ENCODE measurements at places on chromosomes 3 and 15. TPM values are rescaled to one million over a fixed set of nuclear protein-coding genes. Genes with fewer than 3 reads are reported as not detected.

The RLBP1 gene
- 1.8 TPM for total RNA-seq

DNA sequence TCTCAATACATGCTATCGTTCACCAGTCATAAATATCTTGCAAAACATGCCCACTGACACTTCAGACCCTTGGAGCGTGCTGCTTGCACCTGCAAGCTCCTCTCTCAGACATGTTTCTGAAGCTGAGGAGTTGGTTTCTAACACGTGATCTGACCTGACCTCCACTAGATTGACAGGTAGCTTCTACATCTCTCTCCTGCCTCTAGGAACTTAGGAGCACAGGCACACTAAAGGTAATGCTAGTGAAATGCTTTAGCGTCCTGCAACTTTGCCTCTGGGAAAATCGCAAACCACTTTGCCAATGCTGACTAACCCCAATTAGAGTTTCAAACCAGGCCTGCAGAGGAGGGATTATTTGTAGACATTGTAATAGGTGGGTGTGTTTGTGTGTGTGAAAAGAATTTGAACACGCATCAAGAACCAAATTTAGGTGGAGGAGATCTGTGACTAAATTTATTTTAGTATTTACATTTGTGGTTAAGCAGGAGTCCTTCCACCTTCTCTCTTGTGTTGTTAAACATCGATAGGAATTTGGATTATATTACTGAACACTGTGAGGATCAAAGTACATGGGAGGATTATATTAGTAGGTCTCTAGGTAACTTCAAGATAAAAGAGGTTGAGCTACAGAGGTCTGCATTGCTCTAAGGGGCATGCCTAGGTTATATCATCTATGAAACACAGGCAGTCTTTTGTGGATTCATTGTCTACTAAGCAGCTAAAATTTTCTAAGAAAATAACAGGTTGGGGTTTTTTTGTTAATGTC lies 86.7 kb upstream of the ZBED2 start:
- no peak for DNase-seq

The XXYLT1 gene
- 13.8 TPM for total RNA-seq

- no peak for DNase-seq
These were observed 27.6 kb downstream of the XYLB start for GRCh38 chr3:38374221-38374620.

DNA sequence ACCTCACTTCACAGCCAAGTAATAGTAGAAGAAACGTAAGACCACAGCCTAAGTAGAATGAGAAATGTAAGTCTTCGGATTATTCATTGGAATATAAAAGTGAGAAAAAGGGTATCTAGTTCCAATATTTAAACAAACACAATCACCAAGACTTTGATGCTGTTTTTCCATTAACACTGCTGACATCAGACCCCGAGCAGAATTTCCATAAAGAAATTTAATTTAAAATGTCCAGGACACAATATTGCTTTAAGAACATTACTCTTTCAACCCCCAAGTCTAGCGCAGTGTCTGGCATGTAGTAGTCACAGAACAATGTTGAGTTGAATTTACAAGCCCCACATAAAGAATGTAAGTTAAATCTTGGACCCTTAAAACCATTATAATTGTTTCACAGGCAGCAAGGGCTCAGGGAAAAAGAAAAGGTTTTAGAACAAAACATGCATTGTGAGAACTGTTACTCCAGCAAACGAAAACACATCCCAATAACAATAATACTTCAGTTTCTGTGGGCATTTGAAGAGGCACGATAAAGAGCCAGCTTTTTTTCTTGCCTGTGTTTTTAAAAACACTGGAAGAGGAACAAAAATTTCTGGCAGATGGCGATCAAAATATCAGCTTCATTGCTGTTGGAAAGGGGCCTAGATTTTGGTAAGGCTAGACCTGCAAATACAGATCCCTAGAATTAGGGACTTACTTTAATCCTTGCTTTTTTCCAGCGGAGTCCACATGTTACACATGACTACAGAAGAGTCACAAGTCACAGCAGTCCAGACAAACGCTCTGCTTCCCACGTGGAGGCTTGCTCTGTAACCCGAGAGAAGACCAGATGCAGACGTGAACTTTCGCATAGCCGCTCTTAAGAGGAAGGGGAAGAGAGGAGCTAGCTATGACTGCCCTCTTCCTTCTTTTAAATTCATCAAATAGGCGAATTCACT lies 77.9 kb upstream of the IGSF10 start:
- DNase-seq, result peak; percentile 64

The CELSR3 gene
- 0.33 TPM for total RNA-seq

All from sigmoid colon (tissue), 7 donors.